ENCODE measurements at places on chromosomes 13 and 19.

- no peak for DNase-seq
Observed at GRCh38 chr19:19587771-19588170, 30.7 kb downstream of the PBX4 start.

- no peak for DNase-seq
Observed at GRCh38 chr13:43229506-43229905, 206.1 kb downstream of the DNAJC15 start.

DNA sequence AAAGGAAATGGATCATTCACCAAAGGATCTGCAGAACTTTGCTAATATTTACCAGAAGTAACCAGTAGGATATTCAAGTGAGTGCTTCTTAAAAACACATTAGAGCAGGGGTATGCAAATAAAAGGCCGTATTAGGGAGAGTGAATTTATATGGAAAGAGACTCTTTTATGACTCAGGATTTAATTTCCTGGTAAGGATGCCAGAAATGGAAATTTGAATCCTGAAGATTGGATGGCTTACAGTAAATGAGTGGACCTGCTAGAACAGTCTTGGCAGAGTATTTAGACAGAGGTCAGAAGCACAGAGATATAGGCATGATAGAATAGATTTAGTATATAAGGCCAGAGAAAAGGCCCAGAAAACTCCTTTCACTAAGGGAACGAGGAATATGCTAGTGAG, 201.6 kb downstream of the SLITRK5 start:
- DNase-seq, result no peak

GRCh38 chr19:17086120-17086519, 10.5 kb downstream of the MYO9B start:
- no peak for DNase-seq

GRCh38 chr19:41307090-41307875, 2.7 kb upstream of the CCDC97 start:
- no peak for DNase-seq

- DNase-seq, result no peak
Observed at GRCh38 chr19:51830274-51830673, 35.3 kb downstream of the FPR3 start.

GRCh38 chr13:75830842-75831241, 194.7 kb downstream of the LMO7 start:
- DNase-seq, result no peak

DNA sequence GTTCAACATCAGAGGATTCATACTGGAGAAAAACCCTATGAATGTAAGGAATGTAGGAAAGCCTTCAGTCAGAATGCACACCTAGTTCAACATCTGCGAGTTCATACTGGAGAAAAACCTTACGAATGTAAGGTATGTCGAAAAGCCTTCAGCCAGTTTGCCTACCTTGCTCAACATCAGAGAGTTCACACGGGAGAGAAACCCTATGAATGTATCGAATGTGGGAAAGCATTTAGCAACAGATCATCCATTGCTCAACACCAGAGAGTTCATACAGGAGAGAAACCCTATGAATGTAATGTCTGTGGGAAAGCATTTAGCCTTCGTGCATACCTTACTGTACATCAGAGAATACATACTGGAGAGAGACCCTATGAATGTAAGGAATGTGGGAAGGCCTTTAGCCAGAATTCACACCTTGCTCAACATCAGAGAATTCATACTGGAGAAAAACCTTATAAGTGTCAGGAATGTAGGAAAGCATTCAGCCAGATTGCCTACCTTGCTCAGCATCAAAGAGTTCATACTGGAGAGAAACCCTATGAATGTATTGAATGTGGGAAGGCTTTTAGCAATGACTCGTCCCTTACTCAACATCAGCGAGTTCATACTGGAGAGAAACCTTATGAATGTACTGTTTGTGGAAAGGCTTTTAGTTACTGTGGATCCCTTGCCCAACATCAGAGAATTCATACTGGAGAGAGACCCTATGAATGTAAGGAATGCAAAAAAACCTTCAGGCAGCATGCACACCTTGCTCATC, 15.4 kb downstream of the ZNF570 start:
- DNase-seq, result no peak

- no peak for DNase-seq
Observed at GRCh38 chr13:80591976-80592740, 251.2 kb upstream of the SPRY2 start.

DNA sequence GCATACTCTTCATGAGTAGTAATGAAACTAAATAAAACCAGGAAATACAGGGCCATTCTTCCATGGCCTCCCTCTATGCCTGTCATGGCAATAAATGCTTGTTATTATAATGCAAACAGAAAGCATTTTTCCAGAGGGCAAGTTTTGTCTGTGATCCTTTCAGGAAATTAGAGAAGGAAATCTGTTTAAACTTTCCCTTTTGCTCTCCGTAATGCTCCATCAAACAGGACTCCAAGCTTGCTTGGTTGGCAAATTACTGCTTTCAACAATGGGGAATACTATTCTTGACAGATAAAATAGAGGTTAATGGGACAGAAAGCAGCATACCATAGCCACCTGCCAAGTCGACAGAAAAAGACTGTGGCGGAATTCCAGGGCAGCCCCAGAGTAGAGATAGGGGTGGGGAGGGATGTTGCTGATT, 252.5 kb downstream of the LHFPL6 start:
- DNase-seq, result no peak

- DNase-seq, result no peak
Observed at GRCh38 chr19:1577090-1577928, 9.2 kb upstream of the MEX3D start.

GRCh38 chr13:34167347-34167746, 349.4 kb downstream of the RFC3 start:
- DNase-seq, result no peak

Data from activated CD8-positive, alpha-beta memory T cell treated with anti-CD3 and anti-CD28 coated beads for 1 hour (primary cell).